ENCODE measurements at places on chromosomes 1 and 21.

DNA sequence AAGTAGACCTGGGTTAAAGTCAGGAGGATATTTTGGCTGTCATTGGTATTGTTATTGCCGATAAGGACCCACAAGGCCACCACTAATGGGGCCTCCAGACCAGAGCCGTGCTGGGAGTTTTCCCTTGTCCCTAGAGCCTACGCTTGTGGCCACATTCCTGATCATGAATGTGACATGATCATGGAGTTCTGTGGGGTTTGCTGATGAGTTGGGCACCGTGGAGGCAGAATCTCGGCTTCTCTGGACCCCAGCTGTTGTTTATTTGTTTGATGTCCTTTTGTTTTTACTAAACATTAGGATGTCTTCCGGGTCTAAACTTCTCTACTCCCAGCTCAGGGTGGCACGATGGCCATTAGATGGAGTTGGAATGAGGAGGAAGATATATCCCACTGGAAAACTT, 74.9 kb upstream of the TMPRSS2 start:
- no peak for DNase-seq

DNA sequence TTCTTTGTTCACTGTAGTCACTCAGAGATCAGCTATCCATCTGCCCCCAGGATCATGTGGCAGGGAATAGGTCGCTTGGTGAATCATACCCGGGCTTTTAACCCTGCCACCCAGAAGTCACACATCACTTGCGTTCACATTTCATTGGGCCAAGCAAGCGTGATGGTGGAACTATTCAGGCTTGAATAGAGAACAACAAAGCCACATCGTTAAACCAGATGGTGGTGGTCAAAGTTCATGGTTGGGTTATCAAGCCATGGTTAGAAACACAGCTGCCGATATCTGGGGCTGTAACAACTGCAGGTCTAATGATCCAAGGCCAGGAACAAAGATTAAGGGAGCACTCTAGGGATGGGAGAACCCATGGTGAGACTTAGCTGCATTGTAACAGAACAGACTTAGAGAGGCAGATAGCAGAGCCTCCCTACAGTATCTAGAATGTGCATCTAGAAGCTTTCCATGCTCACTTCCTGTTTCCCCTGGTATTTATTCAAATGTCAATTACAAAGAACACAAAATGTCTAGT, 40.0 kb upstream of the PTPRC start:
- no peak for DNase-seq

DNA sequence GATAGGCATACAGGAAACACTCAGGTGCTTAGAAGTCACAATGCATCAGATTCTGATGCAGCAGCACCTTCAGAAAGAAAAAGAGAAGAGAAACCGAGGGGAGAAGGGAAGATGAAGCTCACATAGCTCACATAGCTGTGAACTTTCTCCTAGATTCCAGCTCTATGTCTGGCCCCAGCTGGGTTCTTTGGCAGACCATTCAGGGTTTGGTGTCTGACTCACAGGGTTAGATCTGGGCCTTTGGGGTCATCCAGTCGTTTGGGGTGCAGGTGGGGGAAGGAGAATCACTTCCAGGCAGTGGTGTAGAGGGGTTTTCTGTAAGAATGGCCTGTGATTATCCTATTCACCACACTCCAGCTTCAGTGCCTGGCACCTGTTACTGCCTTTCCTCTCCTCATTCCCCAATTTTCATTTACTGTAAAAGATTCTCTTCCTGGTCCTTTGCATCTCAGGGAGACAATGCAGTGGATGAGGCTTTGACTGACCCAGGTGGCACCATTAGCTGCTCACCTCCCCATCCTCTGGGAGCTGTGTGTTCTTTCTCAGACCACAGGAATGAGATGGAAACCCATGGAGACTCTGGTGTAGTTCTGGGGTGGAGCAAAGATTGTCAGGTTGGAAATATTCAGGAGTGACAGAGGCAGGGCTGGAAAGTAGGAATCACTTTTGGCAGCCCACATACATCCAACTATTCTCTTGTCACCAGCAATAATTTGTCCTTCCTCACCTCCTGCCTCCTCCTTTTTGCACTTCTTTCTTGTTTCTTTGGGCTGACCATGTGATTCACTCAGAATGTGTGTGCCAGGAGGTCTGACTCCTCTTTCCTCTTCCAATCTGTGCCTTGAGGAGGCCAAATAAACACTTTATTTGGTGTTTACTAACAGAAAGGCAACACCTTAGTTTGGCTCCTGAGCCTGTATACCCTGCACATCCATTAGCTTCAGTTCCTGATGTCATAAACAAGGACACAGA, 103.3 kb downstream of the PAPPA2 start:
- no peak for DNase-seq

DNA sequence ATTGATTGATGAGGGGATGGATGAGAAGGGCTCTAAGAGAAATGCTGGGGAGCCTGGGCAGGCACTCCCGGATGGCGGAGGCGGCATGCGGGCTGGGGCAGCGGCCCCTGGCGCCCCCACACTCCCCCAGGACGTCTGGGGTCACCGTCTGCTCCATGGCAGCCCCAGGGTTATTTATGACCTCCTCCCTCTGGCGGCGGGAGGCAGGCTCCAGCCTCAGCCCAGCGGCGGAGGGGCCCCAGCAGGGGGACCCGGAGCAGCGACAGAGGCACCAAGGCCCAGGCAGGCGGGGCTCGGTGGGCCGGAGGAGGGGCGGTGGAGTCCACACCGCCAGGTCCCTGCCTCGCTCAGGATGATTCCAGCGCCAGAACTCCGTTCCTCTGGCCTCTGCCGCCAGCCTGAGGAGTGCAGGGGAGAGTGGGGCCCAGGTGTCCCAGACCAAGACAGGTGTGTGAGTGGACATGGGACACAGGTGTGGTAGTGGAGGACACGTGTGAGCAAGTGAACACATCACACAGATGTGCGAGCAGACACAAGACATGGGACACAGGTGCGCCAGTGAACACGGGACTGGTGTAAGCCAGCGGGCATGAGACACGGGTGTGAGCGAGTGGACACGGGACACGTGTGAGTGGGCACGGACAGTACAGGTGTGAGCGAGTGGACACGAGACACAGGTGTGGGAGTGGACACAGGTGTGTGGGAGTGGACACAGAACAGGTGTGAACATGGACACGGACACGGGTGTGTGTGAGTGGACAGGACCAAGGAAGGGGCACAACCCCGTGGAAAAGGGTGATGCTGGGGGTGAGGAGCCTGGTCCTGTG, 2.5 kb upstream of the SAMD11 start:
- peak; percentile 46 for DNase-seq

DNA sequence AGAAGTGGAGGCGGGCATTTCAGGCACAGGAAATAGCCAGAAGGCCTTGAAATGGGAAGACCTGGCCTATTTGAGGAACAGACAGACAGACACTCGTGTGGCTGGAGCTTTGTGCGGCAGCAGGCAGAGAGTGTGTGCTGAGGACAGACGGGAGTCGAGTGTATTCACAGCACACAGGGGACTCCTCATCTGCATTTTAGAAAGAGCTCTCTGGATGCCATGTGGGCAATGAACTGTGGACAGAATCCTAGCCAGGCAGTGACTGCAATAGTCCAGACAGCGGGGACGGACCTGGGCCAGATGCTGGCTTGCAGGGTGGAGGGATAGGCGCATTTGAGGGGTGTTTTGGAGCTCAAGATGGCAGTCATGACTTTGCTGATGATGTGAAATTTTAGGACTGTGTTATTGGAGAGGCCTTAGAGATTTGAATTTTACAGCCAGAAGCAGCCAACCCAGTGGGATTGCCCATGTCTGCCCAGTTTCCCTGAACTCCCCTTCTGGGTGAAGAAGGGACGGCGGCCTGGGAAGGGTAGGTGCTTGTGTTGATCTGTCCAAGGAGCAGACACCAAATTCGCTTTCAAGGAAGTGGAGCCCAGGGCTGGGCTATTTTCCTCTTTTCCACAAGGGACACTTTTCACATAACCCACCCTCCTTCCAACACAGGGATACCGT, 43.7 kb downstream of the CHAF1B start:
- DNase-seq, result no peak

- no peak for DNase-seq
These were observed 366.2 kb upstream of the ADAMTS5 start for GRCh38 chr21:27333096-27333495.

- peak; percentile 65 for DNase-seq
These were observed at the start of gene CFAP45 for GRCh38 chr1:159900086-159900680. Gene CFAP45 (minus strand): TSS chr1:159900165. CDS start chr1:159900098, 67 bp downstream.

GRCh38 chr1:99546432-99547416, 99.2 kb upstream of the PALMD start:
- DNase-seq, result no peak

DNA sequence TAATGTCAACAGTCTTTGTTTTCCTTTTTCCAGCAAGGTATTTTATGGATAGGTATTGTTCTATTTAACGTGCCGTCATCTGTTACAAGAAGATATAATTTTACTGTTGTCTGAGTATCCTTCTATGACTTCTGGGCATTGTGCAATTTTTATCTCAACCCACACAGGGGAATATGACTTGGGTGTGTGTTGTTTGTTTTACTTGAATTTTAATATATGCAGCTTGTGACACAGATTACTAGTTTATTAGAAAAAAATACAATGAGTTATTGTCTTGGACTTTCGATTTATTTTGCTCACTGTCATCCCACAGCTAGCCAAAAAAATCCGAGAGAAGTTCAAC, 111.9 kb downstream of the CACHD1 start:
- DNase-seq, result no peak

- no peak for DNase-seq
These were observed 226.0 kb downstream of the RPS6KC1 start for GRCh38 chr1:213277036-213277435.

DNA sequence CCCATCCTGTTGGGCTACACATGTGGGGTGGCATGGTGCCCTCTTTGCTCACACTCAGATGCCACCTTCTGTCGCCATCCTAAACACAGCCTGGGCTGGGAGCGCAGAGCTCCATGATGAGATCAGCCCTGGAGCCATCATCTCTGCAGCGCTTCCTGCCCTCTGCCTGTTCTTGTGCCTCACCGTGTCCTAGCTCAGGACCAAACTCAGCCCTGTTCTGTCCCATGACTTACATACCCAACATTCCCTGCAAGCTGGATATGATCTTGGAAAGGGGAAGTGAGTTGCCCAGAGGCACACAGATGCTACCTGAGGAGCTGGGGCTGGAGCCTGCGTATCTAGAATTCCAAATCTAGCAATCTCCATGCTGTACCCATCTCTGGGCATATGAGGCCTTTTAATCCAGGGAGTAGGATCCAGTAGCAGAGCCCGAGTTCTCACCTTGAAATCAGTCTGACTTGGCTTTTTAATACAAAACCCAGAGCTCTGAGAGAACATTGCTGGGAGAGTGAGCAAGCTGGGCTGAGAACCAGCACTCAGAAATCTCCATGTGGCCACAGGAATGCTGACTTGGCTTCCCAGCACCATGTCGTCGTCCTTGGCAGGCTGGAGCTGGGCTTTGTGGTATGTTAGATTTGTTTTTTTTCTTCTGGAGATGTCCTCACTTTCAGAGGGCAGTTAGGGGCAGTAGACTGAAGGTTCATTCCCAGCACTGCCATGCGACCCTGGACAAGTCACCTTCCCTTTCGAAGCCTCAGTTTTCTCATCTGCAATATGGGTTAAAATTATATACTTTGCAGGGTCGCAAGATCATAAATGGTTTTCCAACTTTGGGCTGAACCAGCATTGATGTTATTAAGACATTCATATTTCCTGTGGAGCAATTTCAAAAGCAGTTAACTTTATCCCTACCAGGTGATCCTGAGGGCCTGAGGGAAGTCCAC, 2.6 kb downstream of the ALPL start:
- DNase-seq, result no peak

Measured in NCI-H460 (cell line).